ENCODE measurements at places on chromosomes 4 and X. TPM values are rescaled to one million over a fixed set of nuclear protein-coding genes. Genes with fewer than 3 reads are reported as not detected.
A peak's percentile ranks its signal among the peaks of the same experiment; 100 is the strongest.

- H3K4me1 ChIP-seq, result no peaks in the 10 kb centered on the region
- H3K27me3 ChIP-seq, result no peaks in the 10 kb centered on the region
These were observed 188.8 kb downstream of the RCHY1 start for GRCh38 chr4:75325318-75325979.

DNA sequence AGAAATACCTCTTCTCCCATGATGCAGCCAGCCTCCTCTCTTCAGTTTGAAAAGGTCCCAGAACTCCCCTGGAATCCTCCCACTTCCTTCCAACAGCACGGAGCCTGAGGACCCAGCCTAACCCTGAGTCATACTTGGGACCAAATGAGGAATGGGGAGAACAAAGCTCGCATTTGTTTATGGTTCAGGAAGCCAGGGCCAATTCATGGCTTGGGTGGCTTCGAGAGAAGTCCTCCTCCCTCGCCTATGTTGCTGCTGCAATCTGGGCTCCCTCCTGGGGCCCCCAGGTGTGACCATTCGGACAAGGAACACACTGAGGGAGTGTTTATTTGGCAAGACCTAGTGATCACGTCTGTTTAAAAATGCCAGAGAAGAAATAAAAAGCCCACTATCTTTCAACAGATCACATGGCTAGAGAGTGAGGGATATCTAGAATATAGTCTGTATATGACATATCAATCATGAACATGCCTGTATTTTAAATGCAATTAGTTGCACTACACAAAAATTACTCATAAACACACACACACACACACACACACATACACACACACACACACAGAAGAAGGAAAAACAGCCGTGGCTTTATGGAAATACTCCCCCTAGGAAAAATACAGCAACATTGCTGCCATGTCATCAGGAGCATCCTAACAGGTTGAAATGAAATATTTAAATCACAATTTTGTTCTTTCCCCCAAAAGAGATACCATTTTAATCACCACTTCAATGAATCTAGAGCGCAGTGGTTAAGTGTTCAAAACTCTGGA is 155.7 kb upstream of the MAP3K15 start:
- H3K27ac ChIP-seq, result peak overlapping the region; percentile 45
- peak; percentile 22 for DNase-seq
- peaks cover 10% of the 10 kb centered on the region for H3K27me3 ChIP-seq
- H3K4me3 ChIP-seq, result no peak overlapping the region
- H3K4me1 ChIP-seq, result no peaks in the 10 kb centered on the region
- no peaks in the 10 kb centered on the region for H3K36me3 ChIP-seq

TCEAL1 gene
- total RNA-seq, result 115 TPM

SH3TC1 gene
- 16.4 TPM for total RNA-seq

EDA gene
- total RNA-seq, result 5.0 TPM

DNA sequence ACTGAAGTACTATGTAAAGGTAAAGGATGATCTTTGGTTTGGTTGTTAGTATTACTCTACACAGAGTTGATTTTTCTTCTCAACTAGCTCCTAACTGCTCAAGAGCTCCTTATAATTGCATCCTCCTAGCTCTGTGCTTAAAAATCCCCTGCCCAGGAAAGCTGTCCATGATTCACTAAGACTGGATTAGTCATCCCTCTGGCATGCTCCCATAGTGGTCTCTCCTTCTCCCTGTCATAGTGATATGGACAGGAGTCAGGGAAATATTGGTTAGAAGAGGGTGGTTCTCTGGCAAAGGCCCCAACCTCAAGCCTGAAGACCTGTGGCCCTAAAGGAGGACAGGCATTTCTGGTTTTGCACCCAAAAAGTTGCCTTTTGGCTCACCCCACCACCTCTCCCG is 242.3 kb upstream of the KCNIP4 start:
- no peaks in the 10 kb centered on the region for H3K27me3 ChIP-seq
- H3K4me3 ChIP-seq, result no peak overlapping the region
- no peaks in the 10 kb centered on the region for H3K36me3 ChIP-seq

- H3K27ac ChIP-seq, result no peak overlapping the region
- no peak overlapping the region for H3K4me3 ChIP-seq
- no peak for DNase-seq
- H3K27me3 ChIP-seq, result no peaks in the 10 kb centered on the region
- H3K36me3 ChIP-seq, result no peaks in the 10 kb centered on the region
These were observed 52.8 kb downstream of the PPEF2 start for GRCh38 chr4:75849461-75849860.

- peak overlapping the region; percentile 94 for H3K27ac ChIP-seq
- no peaks in the 10 kb centered on the region for H3K27me3 ChIP-seq
These were observed 502 bp downstream of the HNRNPDL start for GRCh38 chr4:82429728-82430192.

AREG gene
- total RNA-seq, result 3.4 TPM

- H3K36me3 ChIP-seq, result no peaks in the 10 kb centered on the region
- DNase-seq, result no peak
- no peak overlapping the region for H3K27ac ChIP-seq
- no peaks in the 10 kb centered on the region for H3K4me1 ChIP-seq
- no peak overlapping the region for H3K4me3 ChIP-seq
These were observed 58.3 kb upstream of the HPGD start for GRCh38 chr4:174580597-174580996.

DNA sequence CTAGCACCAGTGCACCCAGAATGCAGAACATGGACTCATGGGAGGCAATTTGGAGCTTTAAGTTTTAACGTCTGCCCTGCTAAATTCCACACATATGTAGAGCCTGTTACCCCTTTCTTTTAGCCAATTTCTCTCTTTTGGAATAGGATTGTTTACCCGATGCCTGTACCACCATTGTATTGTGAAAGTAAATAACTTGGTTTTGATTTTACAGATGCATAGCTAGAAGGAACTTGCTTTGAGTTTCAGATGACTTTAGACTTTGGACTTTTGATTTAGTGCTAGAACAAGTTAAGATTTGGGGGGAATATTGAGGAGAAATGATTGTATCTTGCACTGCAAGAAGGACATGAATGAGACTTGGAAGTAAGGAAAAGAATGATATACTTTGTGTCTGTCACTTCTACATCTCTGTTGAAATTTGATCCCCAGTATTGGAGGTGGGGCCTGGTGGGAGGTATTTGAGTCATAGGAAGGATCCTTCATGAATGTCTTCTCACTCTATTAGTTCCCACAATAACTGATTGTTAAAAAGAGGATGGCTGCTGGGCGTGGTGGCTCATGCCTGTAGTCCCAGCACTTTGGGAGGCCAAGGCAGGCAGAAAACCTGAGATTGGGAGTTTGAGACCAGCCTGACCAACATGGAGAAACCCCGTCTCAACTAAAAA is 794.8 kb upstream of the LCORL start:
- H3K4me1 ChIP-seq, result no peaks in the 10 kb centered on the region
- DNase-seq, result no peak
- no peaks in the 10 kb centered on the region for H3K27me3 ChIP-seq
- H3K27ac ChIP-seq, result no peak overlapping the region

P2RY10 gene
- 2.2 TPM for total RNA-seq

- H3K27me3 ChIP-seq, result no peaks in the 10 kb centered on the region
- H3K4me1 ChIP-seq, result peaks cover 7% of the 10 kb centered on the region
- DNase-seq, result no peak
- no peaks in the 10 kb centered on the region for H3K36me3 ChIP-seq
- H3K4me3 ChIP-seq, result no peak overlapping the region
These were observed 92.7 kb downstream of the SYNPO2 start for GRCh38 chr4:118981171-118981838.

- no peak overlapping the region for H3K4me3 ChIP-seq
- no peaks in the 10 kb centered on the region for H3K36me3 ChIP-seq
- H3K27ac ChIP-seq, result no peak overlapping the region
- DNase-seq, result no peak
- peaks cover 30% of the 10 kb centered on the region for H3K27me3 ChIP-seq
These were observed 16.7 kb upstream of the CXorf38 start for GRCh38 chrX:40663880-40664630.

DNA sequence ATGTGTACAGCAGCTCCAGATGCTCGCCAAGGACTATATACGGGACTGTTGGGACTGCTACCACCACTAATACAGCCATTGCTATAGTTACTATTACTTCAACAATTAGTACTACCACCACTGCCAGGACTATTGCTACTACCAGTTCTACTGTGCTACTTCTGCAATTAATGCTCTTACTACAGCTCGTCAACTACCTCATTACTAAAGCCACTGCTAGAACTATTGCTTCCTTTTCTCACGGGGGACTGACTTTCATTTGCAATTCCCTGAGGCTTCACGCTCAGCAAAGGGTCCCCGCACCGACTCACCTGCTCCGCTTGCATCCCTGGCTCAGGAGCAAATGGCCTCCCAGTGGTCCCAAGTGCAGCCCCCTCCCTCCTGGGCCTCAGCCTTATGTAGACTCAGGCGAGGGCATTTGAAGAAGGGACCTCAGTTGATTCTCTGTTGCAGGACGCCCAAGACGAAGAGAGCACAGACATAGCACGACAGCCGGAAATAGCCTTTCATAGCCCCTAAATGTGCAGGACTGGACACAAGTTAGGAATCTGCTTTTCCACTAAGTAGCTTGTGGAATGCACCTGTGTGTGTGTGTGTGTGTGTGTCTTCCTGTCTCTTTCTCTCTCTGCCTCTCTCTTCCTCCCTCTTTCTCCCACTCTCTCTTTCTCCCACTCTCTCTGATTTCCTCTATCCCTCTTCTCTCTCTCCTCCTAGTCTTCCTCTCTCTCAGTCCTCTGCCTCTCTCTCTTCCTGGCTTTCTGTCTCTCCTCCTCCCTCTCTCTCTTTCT is 294.8 kb downstream of the ASMT start:
- no peaks in the 10 kb centered on the region for H3K4me1 ChIP-seq
- H3K36me3 ChIP-seq, result no peaks in the 10 kb centered on the region
- H3K4me3 ChIP-seq, result no peak overlapping the region
- H3K27me3 ChIP-seq, result no peaks in the 10 kb centered on the region
- no peak overlapping the region for H3K27ac ChIP-seq

STPG2 gene
- total RNA-seq, result 3.8 TPM

DNA sequence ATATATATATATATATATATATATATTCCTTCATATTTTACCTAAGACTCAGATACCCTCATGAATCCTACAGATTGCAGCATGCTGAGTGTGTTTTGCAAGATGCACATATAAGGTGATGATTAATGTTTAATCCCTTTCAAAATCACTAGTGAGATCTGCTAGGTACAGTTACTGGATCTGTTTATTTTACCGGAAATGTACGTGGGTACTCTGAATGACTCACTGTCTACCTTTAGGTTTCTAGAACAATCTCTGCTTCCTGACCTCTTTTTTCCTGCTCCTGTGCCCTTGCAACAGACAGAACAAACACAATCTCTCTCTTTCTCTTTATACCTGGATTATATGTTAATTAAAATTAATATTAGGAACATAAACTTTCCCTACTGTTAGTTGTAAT is 379.6 kb downstream of the FAM133A start:
- no peak for DNase-seq
- H3K36me3 ChIP-seq, result no peaks in the 10 kb centered on the region
- H3K27me3 ChIP-seq, result peaks cover 16% of the 10 kb centered on the region
- H3K27ac ChIP-seq, result no peak overlapping the region

ERAS gene
- 0.73 TPM for total RNA-seq

TBX22 gene
- total RNA-seq, result not detected

GRCh38 chrX:105302246-105302645 is 81.8 kb upstream of the TEX13A start:
- H3K27me3 ChIP-seq, result no peaks in the 10 kb centered on the region
- no peaks in the 10 kb centered on the region for H3K36me3 ChIP-seq
- no peak for DNase-seq
- H3K4me1 ChIP-seq, result no peaks in the 10 kb centered on the region
- no peak overlapping the region for H3K27ac ChIP-seq

DNA sequence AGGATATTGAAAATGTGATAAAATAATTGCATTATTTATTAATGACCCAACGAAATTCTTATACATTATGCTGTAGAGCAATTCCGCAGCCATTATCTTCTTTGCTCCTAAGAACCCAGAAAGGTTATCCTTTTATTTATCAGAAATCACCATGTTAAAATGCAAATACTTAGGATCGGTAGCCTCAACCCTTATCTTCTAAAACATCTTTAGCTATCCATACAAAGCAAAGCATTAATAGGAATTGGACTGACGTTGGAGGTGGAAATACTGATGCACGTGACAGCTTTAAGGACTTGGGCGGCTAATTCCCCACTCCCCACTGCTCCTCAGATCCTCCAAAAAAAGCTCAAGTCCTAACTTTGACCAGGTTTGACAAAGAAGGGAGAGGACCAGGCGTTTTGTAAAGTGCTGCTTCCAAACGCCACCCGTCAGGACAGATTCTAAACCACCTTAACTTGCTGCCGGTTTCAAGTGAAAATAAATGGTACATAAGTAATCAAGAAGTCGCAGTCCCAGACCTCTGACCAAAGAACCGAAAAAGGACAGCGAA is 539 bp upstream of the SPCS3 start:
- no peaks in the 10 kb centered on the region for H3K27me3 ChIP-seq
- DNase-seq, result no peak
- H3K4me1 ChIP-seq, result peaks cover 9% of the 10 kb centered on the region
- H3K36me3 ChIP-seq, result no peaks in the 10 kb centered on the region

DNA sequence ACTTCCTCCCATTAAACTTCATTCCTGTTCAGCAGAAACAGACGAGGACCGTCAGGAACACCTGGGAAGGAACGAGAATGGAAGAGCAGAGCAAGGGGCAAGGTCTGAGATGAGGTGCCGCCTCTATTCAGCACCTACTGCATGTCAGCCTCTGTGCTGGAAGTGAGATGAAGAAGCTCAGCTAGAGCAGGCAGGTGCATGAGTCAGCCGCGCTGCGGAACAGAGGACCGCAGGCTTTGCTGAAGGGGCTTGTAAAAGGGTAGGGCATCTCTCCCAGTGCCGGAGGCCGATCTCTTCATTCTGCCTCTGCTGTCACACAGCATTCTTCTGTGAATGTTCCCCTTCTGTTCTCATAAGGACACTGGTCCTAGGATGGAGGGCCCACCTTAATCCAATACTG is 6.1 kb upstream of the ABLIM2 start:
- H3K4me1 ChIP-seq, result no peaks in the 10 kb centered on the region
- DNase-seq, result no peak
- no peak overlapping the region for H3K4me3 ChIP-seq
- H3K27me3 ChIP-seq, result no peaks in the 10 kb centered on the region
- no peaks in the 10 kb centered on the region for H3K36me3 ChIP-seq

PITX2 gene
- not detected for total RNA-seq
